ENCODE measurements at places on chromosomes 7 and 10.

GRCh38 chr7:18221377-18222293 lies 194.0 kb upstream of the PRPS1L1 start:
- DNase-seq: no peak

GRCh38 chr7:34184466-34184865 lies 279.1 kb downstream of the BMPER start:
- DNase-seq: no peak

DNA sequence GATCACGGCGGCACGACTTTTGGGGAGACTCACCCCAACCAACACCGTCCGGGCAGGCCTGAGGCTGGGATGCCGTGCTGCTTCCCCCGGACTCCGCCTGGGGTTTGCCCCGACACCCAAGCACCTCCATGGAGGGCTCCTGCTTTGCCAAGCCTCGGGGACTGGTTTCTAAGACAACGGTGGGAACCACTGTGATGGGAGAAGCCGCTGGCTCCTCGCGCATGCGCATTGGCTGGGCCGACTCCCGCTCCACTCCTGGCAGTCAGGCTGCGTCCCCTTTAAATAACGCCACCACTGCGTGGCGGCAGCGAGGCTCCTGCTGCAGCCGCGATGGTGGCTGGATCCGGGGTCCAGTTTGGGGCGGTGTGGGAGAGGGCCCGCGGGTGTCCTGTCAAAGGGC lies 201.0 kb downstream of the ZNF716 start:
- DNase-seq: no peak

- no peak for DNase-seq
These were observed 36.6 kb upstream of the CALD1 start for GRCh38 chr7:134742688-134743350.

GRCh38 chr10:27713941-27714340 lies 31.7 kb downstream of the MKX start:
- no peak for DNase-seq

DNA sequence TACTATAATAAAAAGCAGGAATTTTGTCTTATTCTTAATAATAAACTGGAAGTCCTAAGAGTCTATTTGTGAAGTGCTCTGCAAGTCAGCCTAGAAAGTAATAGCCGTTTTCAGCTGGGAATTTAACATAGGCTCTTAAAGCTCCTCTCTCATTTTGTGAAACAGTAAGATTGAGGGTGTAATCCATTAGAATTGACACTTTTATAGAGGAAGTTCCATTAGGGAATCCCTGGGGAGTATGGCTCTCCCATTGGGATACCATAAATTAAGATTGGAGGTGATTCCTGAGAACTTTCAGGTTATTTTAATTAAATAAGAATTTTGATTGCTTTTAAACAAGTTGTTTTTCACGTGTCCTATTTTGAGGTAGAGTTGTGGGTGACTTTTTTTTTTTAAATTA lies 68.0 kb downstream of the EXOC4 start:
- no peak for DNase-seq

- DNase-seq: no peak
These were observed 706.8 kb upstream of the POT1 start for GRCh38 chr7:125636320-125636962.

DNA sequence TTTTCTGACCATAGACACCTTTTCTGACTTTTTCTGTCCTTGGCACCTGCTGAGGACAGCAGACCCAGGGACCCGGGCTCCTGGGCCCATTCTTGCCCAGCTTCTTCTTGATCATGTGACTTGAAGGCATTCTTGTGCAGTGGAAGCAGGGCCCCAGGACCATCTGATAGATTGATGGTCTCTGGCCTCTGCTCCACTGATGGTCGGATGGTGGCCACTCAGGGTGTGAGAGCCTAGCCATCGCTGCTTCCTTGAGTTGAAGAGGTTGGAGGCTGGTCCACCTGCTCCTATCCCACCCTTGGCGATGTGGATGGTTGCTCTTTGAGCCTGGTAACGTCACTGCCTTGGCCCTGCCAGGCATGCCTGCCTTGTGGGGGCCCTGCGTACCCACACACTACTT lies 37.8 kb upstream of the ZNF716 start:
- DNase-seq: no peak

DNA sequence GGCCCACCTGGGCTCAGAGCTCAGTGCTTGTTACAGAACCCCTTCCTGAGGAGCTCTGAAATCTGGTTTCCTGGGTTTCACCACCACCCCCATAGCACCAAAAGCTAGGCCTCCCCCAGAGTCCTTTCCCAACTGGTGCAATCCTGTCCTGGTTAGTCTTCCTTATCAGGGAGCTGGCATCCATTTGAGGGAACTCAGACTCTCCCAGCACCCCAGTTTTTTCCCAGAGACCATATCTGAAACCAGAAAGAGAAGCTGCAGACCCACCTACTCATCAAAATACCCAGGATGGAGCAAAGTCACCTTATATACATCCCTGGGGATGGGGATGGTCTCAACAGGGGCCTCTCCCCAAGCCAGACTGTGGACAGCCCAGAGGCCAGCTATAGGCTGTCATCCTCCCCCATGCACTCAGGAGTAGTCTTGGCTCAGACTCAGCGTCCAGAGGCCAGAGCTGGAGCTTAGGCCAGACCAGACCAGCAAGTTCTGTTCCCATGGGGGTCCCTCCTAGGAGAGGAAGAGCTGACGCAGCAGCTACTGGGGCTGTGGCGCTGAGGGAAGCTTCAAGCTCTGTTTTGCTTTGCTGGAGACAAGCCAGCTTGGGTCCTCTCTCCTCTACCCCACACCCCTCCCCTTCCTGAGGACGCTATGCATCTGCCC lies 3.0 kb downstream of the TBATA start:
- no peak for DNase-seq

DNA sequence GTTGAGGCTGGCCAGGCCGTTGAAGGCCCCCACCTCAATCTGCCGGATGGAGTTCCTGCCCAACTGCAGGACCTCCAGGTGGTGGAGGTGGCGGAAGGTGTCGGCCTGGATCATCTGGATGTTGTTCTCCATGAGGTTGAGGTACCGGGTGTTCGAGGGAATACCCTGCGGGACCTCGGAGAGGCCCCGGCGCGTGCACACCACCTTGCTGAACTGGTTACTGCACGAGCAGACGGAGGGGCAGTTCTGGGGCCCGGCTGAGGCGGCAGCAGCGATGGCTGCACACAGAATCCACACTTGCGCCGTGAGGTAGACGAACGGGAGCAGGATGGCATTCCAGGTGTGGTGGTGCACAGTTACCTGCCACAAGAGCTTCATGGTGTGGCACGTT lies 979 bp downstream of the LRRC4 start:
- no peak for DNase-seq

DNA sequence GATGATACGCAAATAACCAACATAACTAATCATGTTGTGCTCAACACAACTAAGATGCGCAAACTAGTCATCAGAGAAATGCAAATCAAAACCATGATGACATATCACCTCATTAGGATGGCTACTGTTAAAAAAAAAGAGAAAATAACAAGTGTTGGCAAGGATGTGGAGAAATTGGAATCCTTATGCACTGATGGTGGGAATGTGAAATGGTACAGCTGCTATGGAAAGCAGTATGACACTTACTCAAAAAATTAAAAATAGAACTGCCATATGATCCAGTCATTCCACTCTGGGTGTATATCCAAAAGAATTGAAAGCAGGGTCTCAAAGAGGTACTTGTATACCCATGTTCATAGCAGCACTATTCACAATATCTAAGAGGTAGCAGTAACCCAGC lies 42.9 kb downstream of the SLIT1 start:
- DNase-seq: no peak

- DNase-seq: no peak
These were observed 34.7 kb downstream of the ENTPD7 start for GRCh38 chr10:99693933-99694583.

GRCh38 chr7:147968046-147968610 lies 622.4 kb upstream of the C7orf33 start:
- DNase-seq: no peak

DNA sequence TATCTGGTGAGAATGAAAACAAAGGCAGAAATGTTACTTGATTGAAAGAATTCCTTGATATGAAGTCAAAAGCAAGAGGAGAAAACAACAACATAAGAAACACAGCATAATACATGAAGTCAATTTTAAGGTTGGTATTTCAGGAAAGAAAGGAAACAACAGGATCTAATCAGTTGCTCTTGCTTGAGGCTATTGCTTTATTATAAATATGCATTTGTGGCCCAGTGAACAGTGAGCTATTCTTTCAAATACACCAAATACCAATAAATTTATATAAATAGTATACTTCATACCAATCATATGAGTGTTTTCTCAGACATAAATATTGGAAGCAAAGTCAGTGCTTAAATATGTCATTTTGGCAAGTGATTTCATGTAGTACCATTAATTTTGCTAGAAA lies 806.6 kb downstream of the NXPH1 start:
- no peak for DNase-seq

DNA sequence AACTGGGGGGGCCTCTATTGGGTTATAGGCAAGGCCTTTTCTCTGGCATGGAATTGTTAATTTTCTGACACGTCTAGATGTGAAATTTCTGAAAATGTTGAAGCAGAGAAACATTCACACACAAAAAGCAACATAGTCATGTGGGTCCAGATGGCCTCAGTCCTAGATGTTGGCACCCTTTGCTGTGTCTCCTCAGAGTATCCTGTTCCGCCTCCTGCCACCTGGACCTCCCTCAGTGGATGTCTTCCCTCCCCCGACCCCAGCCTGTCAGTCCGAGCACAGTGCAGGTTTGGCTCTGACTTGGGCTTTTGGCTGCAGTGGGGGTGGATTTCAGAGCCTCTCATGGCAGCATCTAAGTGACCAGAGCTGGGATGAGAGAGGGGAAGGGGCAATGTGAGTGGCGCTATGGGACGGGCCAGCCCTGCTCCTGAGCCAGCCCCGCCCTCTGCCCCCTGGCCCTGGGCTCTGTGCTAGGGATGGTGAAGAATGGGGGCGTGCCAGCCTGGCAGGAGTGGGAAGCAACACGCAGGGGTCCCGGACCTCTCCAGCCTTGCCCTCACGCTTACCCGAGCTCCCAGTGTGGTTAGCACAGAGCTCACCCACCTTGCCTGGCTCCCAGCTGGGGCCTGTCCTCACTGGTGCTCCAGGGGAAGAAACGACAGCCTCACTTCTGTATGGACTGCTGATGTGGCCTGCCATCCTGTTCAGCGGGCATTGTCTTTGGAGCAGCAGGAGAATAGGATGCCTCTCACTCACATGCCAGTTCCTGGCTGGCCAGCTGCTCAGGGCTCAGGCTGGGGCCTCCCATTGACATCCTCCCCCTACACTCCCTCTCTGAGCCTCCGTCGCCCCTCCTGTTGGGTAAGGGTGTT lies 6.2 kb downstream of the ATP6V0E2 start:
- no peak for DNase-seq
